A549 treated with dexamethasone at 1 μM for 4 hours (cell line): ENCODE measurements at places on chromosomes 5 and 9. TPM values are rescaled to one million over a fixed set of nuclear protein-coding genes. Genes with fewer than 3 reads are reported as not detected.

The OMD gene
- not detected in 5 replicates for total RNA-seq

The GDF9 gene
- total RNA-seq, result 0.08 to 0.25 TPM (median 0.19 TPM) in 5 replicates

The TRIM14 gene
- total RNA-seq, result 10.7 to 15.6 TPM (median 14.1 TPM) in 5 replicates

The CXCL14 gene
- total RNA-seq, result 0.18 to 0.37 TPM (median 0.33 TPM) in 5 replicates

The PALM2AKAP2 gene
- 0.14 to 0.51 TPM (median 0.29 TPM) in 5 replicates for total RNA-seq

The AGXT2 gene
- total RNA-seq, result not detected in 5 replicates

The TRIP13 gene
- total RNA-seq, result 63.1 to 74.5 TPM (median 72.4 TPM) in 5 replicates

The MYMK gene
- total RNA-seq, result not detected in 5 replicates

The SLIT3 gene
- total RNA-seq, result 12.9 to 21.8 TPM (median 18.6 TPM) in 5 replicates

The NUTM2F gene
- not detected in 5 replicates for total RNA-seq

The KLF4 gene
- total RNA-seq, result 33.8 to 39.6 TPM (median 38.3 TPM) in 5 replicates

The PCDHGA4 gene
- total RNA-seq, result 0.08 to 0.21 TPM (median 0.14 TPM) in 5 replicates

The OR1Q1 gene
- 0.16 TPM in 1 of 5 replicates, not detected in the others for total RNA-seq

The DEPDC1B gene
- 12.5 to 15.9 TPM (median 14.4 TPM) in 5 replicates for total RNA-seq

The F2R gene
- 39.0 to 57.3 TPM (median 55.0 TPM) in 5 replicates for total RNA-seq

The PSIP1 gene
- total RNA-seq, result 55.3 to 63.3 TPM (median 61.6 TPM) in 5 replicates

The CD14 gene
- total RNA-seq, result 2.6 to 3.4 TPM (median 3.0 TPM) in 5 replicates

The HBEGF gene
- 5.5 to 6.7 TPM (median 5.7 TPM) in 5 replicates for total RNA-seq

The SH3TC2 gene
- total RNA-seq, result 0.38 to 0.73 TPM (median 0.48 TPM) in 5 replicates

The TAS2R1 gene
- not detected in 5 replicates for total RNA-seq

The ECSCR gene
- total RNA-seq, result not detected in 5 replicates

The PIP5KL1 gene
- total RNA-seq, result 1.2 to 2.0 TPM (median 1.6 TPM) in 5 replicates

The ANKRD20A1 gene
- 0.77 to 1.8 TPM (median 1.5 TPM) in 5 replicates for total RNA-seq

The RNF224 gene
- total RNA-seq, result 0.14 to 0.28 TPM (median 0.21 TPM) in 5 replicates

The CD72 gene
- 0.18 to 0.42 TPM (median 0.29 TPM) in 4 of 5 replicates, not detected in the other for total RNA-seq

The PCDHGA5 gene
- 0.09 to 0.21 TPM (median 0.15 TPM) in 5 replicates for total RNA-seq

The FAM169A gene
- total RNA-seq, result 4.2 to 8.3 TPM (median 7.1 TPM) in 5 replicates

The RMRP gene
- total RNA-seq, result 4.7 to 10.3 TPM (median 5.3 TPM) in 3 of 5 replicates, not detected in the others

The HTR4 gene
- total RNA-seq, result not detected in 5 replicates

The TAF11L5 gene
- total RNA-seq, result not detected in 5 replicates

The KIF2A gene
- 32.0 to 46.6 TPM (median 40.6 TPM) in 5 replicates for total RNA-seq

The CATSPER3 gene
- 0.21 to 0.49 TPM (median 0.37 TPM) in 5 replicates for total RNA-seq

The ABO gene
- not detected in 5 replicates for total RNA-seq

The C9orf153 gene
- 0.07 to 0.25 TPM (median 0.12 TPM) in 5 replicates for total RNA-seq

The SERF1A gene
- total RNA-seq, result 0.22 to 3.6 TPM (median 0.95 TPM) in 5 replicates

The WNK2 gene
- 4.6 to 7.9 TPM (median 6.8 TPM) in 5 replicates for total RNA-seq

The TICAM2 gene
- total RNA-seq, result 0.87 to 1.5 TPM (median 1.1 TPM) in 5 replicates
